ENCODE measurements at places on chromosomes 16 and 17.
A peak's percentile ranks its signal among the peaks of the same experiment; 100 is the strongest.

- H3K27ac ChIP-seq = no peak overlapping the region
- no peak overlapping the region for H3K4me3 ChIP-seq
- H3K36me3 ChIP-seq = no peaks in the 10 kb centered on the region
Measured at GRCh38 chr17:35761601-35762000, 914 bp downstream of the C17orf50 start.

DNA sequence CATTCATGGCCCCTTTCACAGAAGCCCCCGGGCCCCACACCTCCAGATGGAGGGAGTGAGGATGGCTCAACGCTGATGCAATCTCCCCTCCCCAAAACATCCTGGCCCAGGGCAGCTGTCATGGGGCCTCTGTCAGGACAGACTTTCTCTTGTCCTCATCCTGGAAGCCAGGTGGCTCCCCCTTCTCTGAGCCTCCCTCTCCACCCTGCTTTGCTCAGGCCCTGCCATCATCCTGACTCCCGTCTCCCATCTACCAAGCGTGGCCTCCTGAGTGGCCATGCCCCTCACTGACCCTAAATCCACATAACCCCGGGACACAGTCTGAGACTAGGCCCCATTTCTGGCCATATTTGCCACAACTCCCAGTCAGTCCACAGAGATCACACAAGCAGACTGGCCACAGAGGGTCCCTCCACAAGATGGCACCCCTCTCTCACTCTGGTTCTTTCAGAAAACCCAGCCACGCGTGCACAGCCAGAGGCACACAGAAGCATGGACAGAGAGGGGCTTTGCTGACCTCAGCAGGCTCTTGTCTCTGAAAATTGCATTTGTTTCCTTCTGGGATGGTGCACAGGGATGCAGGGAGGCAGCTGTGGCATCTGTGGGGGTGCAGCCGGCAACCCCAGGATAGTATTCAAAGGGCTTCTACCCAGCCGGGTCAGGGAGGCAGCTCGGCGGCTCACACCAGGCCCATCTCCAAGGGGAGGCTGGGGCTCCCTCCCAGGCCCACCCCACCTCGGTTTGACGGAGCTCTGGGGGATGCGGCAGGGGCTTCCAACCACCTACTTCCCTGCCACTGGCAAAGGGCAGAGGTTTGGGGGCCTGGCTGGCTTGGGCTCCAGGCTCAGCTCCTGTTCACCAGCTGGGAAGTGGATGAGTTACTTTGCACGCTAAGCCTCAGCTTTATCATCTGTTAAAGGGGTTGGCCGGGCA, 16.9 kb downstream of the DOC2B start:
- DNase-seq = no peak
- no peaks in the 10 kb centered on the region for H3K27me3 ChIP-seq
- no peak overlapping the region for H3K4me3 ChIP-seq

GRCh38 chr16:67656344-67657016, 3.6 kb downstream of the ACD start:
- H3K27ac ChIP-seq = no peak overlapping the region
- H3K27me3 ChIP-seq = no peaks in the 10 kb centered on the region

GRCh38 chr17:55576996-55577586, 65.8 kb upstream of the SMIM36 start:
- peak overlapping the region; percentile 62 for H3K27ac ChIP-seq
- H3K27me3 ChIP-seq = no peaks in the 10 kb centered on the region
- no peak for DNase-seq
- H3K4me3 ChIP-seq = peak overlapping the region; percentile 23
- no peaks in the 10 kb centered on the region for H3K36me3 ChIP-seq
- H3K4me1 ChIP-seq = peaks cover 10% of the 10 kb centered on the region

DNA sequence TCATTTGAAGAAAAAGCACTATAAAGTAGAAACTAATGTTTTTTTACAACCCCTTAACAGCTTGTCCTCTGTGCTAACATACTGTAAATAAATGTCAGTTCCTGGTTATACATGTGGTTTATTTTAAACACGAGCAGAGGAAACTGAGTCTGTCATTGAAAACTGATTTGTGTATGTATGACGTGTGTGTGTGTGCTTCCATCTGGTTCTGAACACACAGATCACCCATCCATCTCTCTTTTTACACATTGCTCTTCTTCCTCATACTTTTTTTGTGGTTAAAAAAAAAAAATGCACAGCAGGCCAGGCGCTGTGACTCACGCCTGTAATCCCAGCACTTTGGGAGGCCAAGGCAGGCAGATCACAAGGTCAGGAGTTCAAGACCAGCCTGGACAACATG, 49.5 kb downstream of the ZNF423 start:
- H3K27ac ChIP-seq = no peak overlapping the region
- no peaks in the 10 kb centered on the region for H3K27me3 ChIP-seq

- H3K4me3 ChIP-seq = peak overlapping the region; percentile 12
- peaks cover 3% of the 10 kb centered on the region for H3K27me3 ChIP-seq
- peak; percentile 84 for DNase-seq
- H3K4me1 ChIP-seq = peaks cover 62% of the 10 kb centered on the region
- no peak overlapping the region for H3K27ac ChIP-seq
Measured at GRCh38 chr17:29591737-29592608, 959 bp upstream of the ANKRD13B start.

DNA sequence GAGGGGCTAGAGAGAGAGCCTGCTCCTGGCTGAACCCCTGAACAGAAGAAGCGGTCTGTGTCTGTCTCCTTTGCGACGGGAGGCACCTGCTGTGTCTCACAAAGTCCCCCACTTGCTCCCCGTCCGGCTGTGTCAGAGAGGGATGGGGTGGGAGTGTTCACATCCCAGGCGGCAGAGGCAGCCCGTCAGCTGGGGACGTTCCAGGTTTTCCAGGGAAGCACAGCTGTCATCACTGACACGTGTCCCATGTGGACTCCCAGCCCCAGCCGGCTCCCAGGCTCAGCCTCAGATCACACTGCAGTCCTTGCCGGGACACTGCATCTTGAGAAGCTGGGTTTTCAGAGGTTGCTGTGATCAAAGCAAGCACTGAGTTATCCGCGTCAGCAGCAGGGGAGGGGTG, 1.6 kb downstream of the TELO2 start:
- no peak for DNase-seq
- peaks cover 23% of the 10 kb centered on the region for H3K4me1 ChIP-seq
- no peaks in the 10 kb centered on the region for H3K27me3 ChIP-seq

DNA sequence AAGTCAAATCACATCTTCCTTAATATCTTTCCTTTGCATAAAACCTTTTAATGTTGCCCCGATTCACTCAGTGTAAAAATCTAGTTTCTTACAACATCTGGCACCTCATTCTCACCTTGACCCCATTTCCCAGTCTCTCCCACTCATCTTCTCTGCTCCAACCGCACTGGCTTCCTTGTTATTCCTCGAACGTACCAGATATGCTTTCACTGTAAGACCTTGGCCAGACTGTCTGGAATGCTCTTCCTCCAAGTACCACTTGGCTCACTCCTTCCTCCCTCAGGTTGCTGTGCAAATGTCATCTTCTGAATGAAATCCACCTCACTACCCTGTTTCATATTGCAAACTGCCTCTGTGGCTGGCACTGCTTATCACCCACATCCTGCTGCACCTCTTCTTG, 433.6 kb downstream of the HAPSTR1 start:
- no peaks in the 10 kb centered on the region for H3K36me3 ChIP-seq
- no peak overlapping the region for H3K27ac ChIP-seq
- no peak overlapping the region for H3K4me3 ChIP-seq
- no peaks in the 10 kb centered on the region for H3K4me1 ChIP-seq
- no peak for DNase-seq

- no peaks in the 10 kb centered on the region for H3K27me3 ChIP-seq
- H3K4me1 ChIP-seq = no peaks in the 10 kb centered on the region
- DNase-seq = no peak
- H3K27ac ChIP-seq = no peak overlapping the region
- no peak overlapping the region for H3K4me3 ChIP-seq
- peaks cover 71% of the 10 kb centered on the region for H3K36me3 ChIP-seq
Measured at GRCh38 chr17:64554028-64554637, 47.4 kb downstream of the CEP95 start.

DNA sequence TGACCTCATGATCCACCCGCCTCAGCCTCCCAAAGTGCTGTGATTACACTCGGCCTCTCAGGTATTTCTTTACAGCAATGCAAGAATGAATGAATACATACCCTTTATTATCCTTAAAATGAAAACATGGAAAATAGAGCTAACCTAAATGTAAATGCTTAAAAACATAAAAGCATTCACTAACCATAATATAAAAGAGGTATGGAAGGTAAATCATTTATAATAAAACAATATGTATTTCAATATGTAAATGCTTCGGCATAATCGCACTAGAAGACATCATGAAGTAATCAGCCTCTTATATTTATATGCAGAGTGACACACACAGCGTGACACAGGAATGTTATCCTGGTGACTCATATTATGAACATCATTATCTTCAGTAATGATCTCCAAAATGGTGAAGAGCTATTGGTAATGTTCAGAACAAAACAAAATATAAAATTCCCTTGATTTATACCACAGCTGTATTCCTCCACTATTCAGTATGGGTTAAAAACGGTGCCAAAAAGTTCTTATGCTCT, 53.9 kb downstream of the AIPL1 start:
- no peaks in the 10 kb centered on the region for H3K27me3 ChIP-seq
- no peaks in the 10 kb centered on the region for H3K4me1 ChIP-seq
- no peak overlapping the region for H3K27ac ChIP-seq
- H3K4me3 ChIP-seq = no peak overlapping the region
- H3K36me3 ChIP-seq = no peaks in the 10 kb centered on the region
- no peak for DNase-seq

DNA sequence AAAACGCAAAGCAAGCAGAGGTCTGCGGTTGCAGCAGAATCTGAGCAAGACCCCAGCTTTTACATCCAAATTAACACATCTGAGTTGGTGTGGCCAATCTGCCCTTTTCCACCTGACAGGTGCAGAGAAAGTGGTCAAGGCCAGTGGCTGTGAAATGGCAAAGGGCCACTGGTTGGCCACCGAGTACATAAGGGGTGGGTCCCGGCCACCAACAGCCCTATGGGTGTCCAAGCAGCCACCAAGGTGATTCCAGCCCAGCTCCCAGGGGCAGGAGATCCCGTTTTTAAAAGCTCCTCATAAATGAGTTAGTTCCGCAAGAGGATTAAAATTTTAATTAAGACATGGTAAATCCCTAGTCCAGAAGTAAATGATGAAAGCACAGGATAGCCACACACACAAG, 29.1 kb downstream of the USP7 start:
- no peak overlapping the region for H3K4me3 ChIP-seq
- H3K27ac ChIP-seq = no peak overlapping the region
- H3K36me3 ChIP-seq = peaks cover 3% of the 10 kb centered on the region
- DNase-seq = no peak
- H3K27me3 ChIP-seq = no peaks in the 10 kb centered on the region

DNA sequence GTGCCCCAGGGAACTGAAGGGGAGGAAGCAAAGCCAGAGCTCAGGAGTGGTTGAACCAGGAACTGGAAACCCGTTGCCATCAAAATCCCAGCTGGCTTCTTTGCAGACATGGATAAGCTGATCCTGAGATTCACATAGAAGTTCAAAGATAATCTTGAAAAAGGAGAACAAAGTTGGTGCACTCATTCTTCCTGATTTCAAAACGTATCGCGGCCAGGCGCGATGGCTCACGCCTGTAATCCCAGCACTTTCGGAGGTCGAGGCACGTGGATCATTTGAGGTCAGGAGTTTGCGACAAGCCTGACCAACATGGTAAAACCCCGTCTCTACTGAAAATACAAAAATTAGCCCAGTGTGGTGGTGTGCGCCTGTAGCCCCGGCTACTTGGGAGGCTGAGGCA, 7.1 kb downstream of the RAP1GAP2 start:
- H3K4me3 ChIP-seq = no peak overlapping the region
- no peak for DNase-seq
- H3K27ac ChIP-seq = no peak overlapping the region
- peaks cover 49% of the 10 kb centered on the region for H3K36me3 ChIP-seq

DNA sequence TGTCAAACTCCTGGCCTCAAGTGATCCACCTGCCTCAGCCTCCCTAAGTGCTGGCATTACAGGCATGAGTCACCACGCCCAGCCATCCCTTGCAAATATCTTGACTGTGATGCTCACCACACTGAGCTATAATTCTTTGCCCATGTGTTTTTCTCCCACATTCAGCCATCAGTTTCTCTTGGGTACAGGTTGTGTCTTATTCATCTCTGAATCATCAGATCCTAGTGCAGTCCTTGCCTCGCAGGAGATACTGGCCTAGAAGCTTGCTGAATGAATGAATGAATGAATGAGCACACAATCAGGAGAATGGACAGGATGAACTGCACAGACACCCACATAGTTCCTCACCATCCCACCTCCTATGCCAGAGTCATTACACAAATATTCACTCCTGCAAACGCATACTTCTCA, 24.4 kb upstream of the ETV4 start:
- no peaks in the 10 kb centered on the region for H3K36me3 ChIP-seq
- H3K27ac ChIP-seq = no peak overlapping the region
- H3K4me1 ChIP-seq = no peaks in the 10 kb centered on the region
- no peaks in the 10 kb centered on the region for H3K27me3 ChIP-seq

DNA sequence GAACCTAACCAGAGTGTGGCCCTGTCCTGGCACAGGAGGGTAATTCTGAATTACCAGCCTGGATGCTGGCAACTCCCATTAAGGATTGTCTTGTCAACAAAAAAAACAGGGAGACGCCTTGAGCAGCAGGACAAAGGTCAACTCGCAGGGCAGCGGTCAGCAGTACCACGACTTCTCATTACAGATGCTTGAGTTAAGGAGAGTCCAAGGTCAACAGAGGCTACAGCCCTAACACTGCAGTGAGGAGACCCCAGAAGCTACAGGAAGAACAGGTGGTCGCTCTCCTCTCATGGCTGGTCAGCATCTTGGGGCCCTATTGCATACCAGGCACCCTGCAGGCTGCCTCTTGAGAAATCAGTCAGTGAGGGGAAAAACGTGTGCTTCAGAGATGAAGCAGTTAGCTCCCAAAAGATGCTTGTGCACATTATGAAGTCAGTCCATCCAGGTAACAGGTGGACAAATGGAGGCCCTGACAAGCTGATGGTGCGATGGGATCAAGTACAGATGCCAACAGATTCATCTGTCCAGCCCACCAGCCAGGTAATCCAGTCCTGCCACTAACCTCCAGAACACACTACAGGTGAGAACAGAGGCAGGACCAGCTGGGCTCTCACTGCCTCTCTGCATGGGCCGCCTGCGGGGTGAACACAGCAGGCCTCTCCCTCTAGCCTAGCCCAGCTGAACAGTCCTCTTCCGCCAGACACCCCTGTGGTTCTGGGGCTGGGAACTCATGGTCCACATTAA, 4.2 kb downstream of the CSNK1D start:
- DNase-seq = no peak
- peaks cover 40% of the 10 kb centered on the region for H3K36me3 ChIP-seq
- no peak overlapping the region for H3K27ac ChIP-seq

DNA sequence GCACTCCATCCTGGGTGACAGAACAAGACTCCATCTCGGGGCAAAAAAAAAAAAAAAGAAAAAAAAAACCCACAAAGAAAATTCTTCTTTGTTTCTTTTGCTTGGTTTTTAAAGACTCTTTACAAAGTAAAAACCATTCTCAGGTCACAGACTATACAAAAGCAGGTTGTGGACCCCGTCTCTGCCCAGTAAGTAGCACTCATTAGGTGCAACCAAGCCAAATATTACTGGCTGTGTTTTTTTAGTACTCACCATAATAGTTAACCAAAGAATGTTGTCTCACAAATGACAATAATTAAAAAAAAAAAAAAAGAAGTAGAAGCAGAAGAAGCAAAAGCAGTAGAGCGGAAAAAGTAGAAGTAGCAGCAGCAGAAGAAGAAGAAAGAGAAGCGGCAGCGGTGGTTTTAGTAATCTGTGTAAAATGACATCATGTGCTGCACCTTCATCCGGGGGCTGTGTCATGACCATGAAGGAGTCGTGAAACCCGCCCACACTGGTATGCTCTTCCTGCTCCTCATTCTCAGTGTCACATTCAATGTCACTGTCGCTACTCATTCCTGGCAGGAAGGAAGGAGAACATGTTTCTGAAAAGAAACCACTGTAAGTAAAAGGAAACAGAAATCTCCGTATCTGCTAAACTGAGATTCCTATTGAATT, 105.4 kb downstream of the TRIM37 start:
- DNase-seq = peak; percentile 88
- no peaks in the 10 kb centered on the region for H3K27me3 ChIP-seq
- H3K4me3 ChIP-seq = peak overlapping the region; percentile 24
- peaks cover 22% of the 10 kb centered on the region for H3K36me3 ChIP-seq
